ENCODE measurements at places on chromosomes 1 and 21. TPM values are rescaled to one million over a fixed set of nuclear protein-coding genes. Genes with fewer than 3 reads are reported as not detected.

DNA sequence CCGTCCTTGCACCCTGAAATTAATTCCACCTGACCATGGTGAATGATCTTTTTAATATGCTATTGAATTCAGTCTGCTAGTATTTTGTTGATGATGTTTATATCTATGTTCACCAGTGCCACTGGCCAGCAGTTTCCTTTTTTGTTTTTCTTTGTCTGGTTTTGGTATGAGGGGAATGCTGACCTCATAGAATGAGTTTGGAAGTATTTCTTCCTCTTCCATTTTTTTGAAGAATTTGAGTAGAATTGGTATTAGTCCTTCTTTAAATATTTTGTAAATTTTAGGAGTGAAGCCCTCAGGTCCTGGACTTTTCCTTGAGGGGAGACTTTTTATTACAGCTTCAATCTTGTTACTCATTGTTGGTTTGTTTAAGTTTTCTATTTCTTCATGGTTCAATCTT is 231.6 kb downstream of the MRPL39 start:
- no peak for DNase-seq

DNA sequence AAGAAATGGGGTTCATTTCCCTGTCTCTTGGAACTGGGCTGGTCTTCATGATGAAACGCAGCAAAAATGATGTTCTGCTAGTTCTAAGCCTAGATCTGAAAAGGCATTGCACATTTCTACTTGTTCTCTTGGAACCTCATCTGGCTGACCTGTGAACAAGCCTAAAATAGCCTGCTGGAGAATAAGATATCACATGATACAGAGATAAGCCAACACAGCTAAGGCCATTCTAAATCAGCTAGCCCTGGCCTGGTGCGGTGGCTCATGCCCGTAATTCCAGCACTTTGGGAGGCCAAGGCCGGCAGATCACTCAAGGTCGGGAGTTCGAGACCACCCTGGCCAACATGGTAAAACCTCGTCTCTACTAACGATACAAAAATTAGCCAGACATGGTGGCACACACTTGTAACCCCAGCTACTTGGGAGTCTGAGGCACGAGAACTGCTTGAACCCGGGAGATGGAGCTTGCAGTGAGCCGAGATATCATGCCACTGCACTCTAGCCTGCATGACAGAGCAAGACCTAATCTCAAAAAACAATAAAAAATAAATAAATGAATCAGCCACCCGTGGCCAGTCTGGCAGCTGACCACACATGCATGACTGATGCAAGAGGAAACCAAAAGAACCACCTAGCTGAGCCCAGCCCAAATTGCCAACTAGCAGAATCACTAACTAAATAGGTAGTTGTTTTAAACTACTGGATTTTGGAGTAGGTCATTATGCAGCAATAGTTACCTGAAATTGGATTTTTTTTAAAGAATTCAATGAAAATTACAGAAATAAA is 18.0 kb downstream of the CD244 start:
- no peak for DNase-seq

DNA sequence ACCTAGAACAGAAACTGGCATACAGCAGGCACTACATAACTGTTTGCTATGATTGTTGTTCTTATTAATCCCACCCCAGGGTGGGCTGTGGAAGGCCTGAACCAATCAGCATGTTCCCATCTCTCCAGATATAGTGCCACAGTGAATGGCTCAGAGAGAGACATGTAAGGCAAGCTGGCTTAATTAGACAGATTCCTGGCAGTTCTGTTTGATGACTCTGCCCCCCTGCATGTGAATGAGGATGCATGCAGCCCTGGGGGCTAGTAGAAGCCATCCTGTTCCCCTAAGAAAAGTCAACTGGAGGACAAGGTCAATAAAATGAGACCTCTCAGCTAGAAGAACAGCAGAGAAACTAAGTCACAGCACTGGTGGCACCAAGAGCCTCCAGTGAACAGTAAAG is 130.3 kb downstream of the GLIS1 start:
- DNase-seq: no peak

GRCh38 chr1:115091572-115091971 is 2.3 kb upstream of the TSPAN2 start:
- no peak for DNase-seq

TMCO4 gene
- polyA plus RNA-seq: 2.1 TPM

DNA sequence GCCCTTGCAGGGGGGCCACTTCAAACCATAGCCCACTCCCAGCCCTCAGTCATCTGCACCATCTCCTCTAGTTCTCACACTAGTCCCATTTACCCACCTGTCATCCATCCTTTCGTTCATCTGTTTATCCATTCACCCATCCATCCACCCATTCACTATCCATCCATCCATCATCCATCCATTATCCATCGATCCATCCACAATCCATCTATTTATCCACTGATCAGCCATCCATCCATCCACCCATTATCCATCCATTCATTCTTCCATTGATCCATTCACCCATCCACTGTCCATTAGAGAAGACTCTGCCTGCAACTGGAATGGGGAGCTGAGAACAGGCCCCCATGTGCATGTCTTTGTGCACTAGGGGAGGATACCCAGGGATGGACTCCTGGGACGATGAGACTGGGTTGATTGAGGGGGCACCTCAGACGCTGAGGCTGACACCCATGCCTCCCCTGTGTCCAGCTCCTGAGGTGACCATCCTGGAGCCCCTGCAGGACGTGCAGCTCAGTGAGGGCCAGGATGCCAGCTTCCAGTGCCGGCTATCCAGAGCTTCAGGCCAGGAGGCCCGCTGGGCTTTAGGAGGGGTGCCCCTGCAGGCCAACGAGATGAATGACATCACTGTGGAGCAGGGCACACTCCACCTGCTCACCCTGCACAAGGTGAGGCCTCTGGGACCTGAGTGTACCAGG is 97.9 kb downstream of the TRIM11 start:
- no peak for DNase-seq

- no peak for DNase-seq
Measured at GRCh38 chr1:46133181-46133658, 791 bp upstream of the PIK3R3 start.

DNA sequence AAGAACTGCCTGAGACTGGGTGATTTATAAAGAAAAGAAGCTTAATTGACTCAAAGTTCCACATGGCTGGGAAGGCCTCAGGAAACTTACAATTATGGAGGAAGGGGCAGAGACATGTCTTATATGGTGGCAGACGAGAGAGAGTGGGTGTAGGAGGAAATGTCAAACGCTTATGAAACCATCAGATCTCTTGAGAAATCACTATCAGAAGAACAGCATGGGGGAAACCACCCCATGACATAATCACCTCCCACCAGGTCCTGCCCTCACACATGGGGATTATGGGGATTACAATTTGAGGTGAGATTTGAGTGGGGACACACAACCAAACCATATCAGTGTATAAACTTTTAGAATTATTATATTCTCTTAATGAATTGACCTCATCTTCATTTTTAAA is 335.9 kb upstream of the DPYD start:
- DNase-seq: no peak

DNA sequence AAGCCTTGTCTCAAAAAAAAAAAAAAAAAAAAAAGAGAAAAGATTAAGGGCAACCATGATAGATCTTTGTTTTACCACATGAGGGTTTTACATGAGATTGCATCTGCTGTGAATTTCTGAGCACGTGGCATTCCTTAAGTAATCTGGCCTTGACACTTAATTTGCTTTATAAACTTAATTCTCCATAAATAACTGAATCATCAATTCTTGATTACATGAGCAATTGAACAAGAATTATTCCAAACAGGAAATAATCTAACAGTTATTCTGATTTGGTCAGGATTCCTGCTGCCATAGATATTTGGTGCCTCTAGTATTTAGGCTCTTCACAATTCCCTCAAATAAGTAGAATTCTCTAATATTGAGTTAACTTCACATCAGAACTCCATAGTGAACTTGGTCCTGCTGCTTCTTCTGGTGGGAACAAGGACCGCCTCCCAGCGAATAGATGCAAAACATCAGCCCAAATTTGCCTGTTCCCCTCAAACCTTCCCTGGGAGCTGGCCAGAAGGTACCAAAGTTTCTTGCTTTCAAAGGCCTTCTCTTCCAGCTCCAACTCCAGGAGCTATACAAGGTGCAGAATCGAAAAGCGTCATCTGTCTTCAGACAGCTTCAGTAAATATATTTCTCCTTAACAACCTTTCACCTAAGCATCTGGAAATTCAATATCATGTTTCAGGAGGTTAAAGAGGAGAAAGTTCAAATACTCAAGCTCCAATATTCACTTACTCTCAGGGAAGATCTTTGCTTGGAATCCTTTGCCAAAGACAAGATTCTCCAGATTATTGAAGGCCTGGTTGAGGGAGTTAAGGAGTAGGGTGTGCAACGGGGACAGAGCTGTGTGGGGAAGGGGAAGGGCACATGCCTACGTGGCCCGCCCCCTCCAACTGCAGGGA is 1.0 kb downstream of the KRTCAP2 start:
- no peak for DNase-seq

IGSF3 gene
- polyA plus RNA-seq: 24.8 TPM

DNA sequence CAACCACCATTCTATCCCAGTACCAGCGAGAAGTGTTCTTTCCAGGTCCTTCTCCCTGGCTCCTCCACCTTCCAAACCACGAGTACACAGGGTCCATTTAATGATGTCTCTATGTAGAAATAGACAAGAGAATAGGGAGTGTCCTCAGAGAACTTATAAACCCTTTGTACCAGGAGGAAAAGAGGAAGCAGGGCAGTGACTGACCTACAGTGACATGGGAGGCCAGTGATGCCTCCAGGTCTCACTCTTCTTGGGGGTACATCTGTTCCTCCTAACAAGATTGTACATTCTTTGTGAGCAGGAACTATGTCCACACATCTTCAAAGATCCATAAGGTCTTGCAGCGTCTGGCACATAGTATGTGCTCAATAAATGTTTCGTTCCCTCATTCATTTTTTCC is 18.7 kb upstream of the FMOD start:
- no peak for DNase-seq

ITGB2 gene
- polyA plus RNA-seq: 21.0 TPM

Data from hindlimb muscle (tissue), 1 donor.